HT-29 (cell line): ENCODE measurements at places on chromosomes 7 and 10.

DNA sequence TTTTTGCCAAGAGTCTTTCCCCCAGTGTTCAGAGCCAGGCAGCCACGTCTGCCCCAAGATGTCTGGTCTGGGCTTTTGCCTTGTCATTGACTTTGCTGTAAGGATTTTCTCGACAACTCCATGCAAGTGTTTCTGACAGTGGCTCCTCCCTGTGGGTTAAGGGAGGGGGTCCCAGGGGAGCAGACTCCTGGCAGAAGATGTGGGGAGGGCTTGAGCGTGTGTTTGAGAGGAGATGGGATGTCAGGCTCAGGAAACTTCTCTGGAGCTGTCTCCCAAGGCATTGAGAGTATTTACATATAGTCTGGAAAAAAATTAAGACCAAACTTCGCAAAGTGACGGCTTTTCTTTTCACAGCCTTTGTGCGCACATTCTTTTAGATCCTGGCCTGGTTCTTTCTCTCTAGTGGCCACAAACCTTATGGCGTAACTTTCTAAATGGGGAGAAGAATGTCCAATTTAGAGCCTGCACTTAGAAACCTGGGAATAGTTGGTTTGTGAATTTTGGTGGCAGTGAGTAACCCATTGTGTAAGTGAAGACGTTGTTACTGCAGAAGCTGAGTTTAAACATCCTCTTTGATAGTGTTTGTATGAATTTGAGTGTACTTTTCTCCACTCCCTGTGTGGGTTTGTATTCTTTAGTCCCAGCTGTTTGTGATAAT lies 201.5 kb downstream of the LRMDA start:
- DNase-seq: no peak

DNA sequence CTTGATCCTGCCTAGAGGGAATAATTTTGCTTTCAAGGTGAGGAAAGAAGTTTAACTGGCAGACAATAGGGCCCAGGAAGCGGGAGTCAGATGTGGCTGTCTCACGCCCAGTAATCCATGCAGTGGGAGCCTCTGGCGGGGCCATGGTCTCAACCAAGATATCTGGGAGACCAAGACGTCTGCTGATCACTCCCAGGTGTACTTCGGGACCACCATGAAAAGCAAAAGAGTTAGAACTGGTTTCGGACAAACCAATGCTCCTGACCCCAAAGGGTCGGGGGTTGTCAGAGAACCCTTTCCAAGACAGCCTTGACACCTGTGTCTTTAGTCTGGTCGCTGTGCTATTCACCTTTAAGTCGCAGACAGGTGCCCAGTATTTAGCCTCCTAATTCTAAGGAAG lies 256.9 kb upstream of the MBL2 start:
- DNase-seq: no peak

GRCh38 chr10:126397640-126398382 lies 9.5 kb upstream of the ADAM12 start:
- DNase-seq: no peak

- no peak for DNase-seq
Observed at GRCh38 chr10:22427101-22427500, 81.8 kb downstream of the SPAG6 start.
